ENCODE measurements at places on chromosomes 1 and 21. TPM values are rescaled to one million over a fixed set of nuclear protein-coding genes. Genes with fewer than 3 reads are reported as not detected.

The FOXO6 gene
- 0.44 TPM for total RNA-seq

The FCN3 gene
- 8.7 TPM for total RNA-seq

The PCAT6 gene
- not detected for total RNA-seq

GRCh38 chr1:172083191-172083590 is 241.9 kb downstream of the DNM3 start:
- no peak for DNase-seq

DNA sequence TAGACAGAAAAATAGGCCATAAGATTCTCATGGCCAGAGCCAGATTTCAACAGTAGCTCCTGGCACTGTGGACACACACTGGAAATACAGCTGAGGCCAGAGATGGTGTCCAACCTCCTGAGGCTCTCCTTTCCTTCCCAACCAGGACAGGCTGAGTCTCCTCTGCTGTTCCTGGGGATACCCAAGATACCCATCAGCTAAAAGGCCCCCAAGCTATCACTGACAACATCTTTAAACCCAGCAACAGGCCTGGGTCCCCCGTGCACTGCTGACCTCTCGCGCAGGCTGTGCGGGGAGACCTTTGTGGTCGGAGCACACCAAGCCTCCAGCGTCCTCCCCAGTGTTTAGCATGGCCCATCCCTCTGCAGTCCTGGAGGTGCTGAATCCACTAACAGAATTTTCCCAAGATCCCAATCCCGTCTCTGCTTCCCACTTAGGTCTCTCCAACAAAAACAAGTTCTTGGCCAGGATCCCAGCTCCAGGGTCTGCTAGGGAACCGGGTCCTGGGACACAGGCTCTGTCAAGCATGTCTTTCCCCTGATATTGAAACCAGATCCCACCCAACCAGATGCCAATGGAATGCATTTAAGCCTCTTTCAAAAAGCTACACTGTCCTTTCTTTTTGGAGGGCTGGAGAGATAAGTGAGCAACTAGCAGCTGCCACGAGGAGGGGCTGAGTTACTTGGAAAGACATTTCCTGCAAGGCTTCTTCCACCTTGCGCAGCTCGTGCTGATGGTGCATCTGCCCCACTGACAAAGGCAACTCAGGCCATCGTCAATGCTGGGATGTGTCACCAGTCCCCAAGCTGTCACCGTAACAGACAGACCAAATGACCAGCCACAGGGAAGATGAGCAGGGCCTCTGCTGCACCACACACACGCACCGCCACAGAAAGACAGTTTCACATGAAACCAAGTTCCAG is 73.2 kb downstream of the BCAR3 start:
- no peak for DNase-seq

The FCAMR gene
- total RNA-seq, result not detected

The IQGAP3 gene
- 0.21 TPM for total RNA-seq

- no peak for DNase-seq
Measured at GRCh38 chr1:160675641-160676410, 29.0 kb upstream of the SLAMF1 start.

DNA sequence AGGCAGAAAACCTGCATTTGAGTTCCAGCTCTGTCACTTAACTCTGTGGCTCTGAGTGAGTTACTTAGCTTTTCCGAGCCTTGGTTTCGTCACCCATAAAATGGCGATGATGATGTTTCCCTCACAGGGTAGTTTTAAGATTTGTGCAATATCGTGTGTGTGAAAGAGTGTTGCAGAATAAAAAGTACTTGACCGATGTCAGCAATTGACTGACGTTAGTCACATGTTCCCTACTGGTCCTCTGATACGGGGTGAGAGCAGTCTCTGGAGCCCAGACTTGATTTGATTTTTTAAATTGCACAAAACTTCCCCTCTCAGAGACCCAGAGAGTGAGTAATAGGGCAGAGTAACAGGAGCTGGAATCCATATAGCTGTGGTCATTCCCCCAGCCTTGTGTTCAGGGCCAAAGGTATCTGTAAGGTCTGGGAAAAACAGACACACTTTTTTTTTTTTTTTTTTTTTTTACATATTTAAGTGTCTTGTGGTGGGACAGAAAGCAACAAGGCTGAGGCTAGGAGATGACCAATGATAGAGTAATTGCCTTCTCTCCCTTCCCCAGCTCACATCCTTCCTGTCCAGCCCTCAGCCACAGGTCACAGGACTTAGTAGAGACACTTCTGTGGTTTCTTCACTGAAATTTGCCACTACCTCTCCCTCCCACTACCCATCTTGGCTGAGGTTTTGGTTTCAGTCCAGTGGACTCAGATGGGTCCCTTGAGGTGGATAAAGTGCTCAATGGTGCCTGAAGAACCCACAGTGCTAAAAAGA is 2.0 kb downstream of the FCER1G start:
- DNase-seq, result no peak

GRCh38 chr1:180213401-180214170 is 16.5 kb upstream of the LHX4 start:
- no peak for DNase-seq

The MACO1 gene
- total RNA-seq, result 16.2 TPM

GRCh38 chr1:30518696-30519095 is 204.7 kb downstream of the MATN1 start:
- DNase-seq, result no peak

- no peak for DNase-seq
Measured at GRCh38 chr1:3541465-3541864, 69.8 kb downstream of the MEGF6 start.

- DNase-seq, result no peak
Measured at GRCh38 chr1:58258082-58258481, 288.4 kb downstream of the OMA1 start.

- no peak for DNase-seq
Measured at GRCh38 chr1:48560116-48560515, 88.1 kb upstream of the SPATA6 start.

The CFAP107 gene
- total RNA-seq, result not detected

The RGSL1 gene
- not detected for total RNA-seq

The KLF17 gene
- not detected for total RNA-seq

The FMOD gene
- total RNA-seq, result 121 TPM

DNA sequence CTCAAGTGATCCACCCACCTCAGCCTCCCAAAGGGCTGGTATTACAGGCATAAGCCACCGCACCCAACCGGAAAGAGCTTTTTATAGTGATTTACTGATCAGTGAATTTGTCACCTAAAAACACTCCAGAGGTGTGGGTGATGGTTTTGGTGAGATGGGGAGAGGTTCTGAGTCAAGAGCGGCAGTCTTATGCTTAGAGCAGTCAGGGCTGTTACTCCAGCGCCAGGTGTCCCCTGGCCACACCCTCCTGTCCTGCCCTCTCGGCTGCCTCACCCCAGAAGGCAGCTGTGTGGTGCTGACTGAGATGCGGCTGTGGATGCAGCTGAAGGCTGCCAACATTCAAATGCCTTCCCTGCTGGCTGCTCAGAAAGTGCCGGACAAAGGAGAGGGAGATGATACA is 94.5 kb upstream of the LPGAT1 start:
- DNase-seq, result no peak

DNA sequence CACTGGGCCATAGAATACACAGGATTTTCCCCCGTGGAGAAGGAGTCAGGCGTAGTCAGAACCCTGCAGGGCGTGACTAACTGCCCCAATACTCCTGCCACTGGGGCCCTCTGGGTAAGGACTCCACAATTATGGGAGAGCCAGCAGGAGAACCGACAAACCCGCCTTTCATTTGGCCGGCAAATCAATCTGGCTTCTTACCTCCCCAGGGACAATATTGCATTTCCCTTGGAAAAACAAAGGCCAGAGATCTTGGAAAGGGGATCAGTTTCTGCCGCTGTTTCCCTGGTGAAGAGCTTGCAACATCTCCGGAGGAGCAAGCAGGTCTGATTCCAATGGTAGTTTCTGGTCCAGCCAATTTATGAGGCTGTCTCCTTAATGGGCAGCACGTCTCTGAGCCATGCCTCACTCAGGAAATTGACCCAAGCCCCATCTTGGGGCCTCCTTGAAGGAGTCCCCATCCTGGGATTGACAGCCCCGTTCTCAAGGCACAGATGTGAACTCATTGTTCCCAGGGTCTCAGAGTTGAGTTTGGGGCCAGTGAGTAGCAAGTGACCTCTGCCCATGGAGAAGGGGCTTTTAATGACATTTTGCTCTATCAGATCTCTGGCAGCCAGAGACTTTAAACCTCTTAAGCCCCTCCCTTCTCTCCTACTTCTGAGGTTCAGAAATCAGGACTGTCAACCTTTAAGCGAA is 4.3 kb downstream of the TRABD2B start:
- peak; percentile 52 for DNase-seq

The WNT4 gene
- total RNA-seq, result under 0.01 TPM

The ADAMTS1 gene
- total RNA-seq, result 412 TPM

GRCh38 chr1:227735539-227736285 is 477 bp downstream of the SNAP47 start:
- no peak for DNase-seq

GRCh38 chr1:19485362-19486187 is at the start of gene CAPZB:
CAPZB (minus strand) TSS chr1:19485539; CDS start chr1:19485438, 101 bp downstream.
- DNase-seq, result peak; percentile 90

- no peak for DNase-seq
Measured at GRCh38 chr1:44536357-44537209, 131.5 kb downstream of the RNF220 start.

- no peak for DNase-seq
Measured at GRCh38 chr1:219220945-219221344, 47.3 kb downstream of the LYPLAL1 start.

DNA sequence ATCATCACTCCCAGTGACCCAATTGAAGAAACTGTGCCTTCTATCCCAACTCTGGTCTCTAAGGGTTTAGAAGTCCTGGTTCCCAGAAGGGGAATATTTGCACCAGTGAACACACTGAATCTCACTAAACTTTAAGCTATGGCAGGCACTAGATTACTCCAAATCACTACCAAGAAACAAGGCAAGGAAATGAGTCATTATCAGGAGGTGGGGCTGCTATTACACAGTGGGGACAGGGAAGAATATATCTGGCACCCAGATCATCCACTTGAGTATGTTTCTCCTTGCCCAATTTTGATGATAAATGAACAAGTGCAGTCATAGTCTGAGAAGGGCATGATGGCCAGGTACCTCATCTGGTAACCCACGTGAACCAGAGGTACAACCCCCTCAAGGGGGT is 7.0 kb downstream of the MRPL9 start:
- DNase-seq, result no peak

The OLIG1 gene
- not detected for total RNA-seq

The KDF1 gene
- total RNA-seq, result not detected

DNA sequence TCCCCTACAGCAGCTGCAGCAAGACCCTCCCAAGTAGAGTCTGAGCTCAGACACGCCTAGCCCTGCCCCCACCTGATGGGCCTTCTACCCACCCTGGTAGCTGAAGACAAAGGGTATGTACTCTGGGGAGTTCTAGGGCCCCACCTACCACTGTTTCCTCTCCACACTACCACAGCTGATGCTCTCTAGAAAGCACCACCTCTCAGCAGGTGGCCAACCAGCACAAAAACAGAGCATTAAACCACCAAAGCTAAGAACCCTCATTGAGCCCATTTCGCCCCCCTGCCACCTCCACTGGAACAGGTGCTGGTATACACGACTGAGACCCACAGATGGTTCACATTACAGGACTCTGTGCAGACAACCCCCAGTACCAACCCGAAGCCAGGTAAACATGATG is 258.9 kb downstream of the SETD4 start:
- no peak for DNase-seq

The S100A7A gene
- not detected for total RNA-seq

DNA sequence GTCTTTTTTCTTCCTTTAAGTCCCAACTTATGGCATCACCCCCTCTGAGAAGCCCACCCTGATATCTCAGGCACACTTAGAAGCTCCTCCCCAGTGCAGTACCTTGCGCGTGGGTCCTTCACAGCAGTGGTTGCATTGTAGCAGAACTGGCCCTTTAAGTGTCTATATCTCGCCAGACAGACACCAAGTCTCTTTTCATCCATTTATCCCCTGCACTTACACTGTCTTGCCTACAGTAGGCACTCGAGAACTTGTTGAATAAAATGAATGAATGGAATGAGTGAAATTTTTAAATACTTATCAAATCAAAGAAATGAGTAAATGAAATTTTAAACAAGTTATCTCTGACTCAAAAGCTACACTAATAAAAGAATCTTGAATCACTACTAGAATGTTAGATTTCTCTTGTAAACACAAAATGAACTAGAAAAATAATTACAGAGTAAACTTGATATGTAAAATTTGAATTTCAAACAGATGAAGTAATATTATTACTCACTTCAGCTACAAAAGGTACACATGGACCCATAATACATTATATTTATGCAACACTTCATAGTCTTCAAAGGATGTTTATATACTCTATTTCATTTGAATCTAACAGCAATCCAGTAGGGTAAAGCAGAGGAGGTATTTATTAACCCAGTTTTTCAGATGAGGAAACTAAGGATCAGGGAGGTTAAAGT is 54.7 kb upstream of the MAN1A2 start:
- no peak for DNase-seq

DNA sequence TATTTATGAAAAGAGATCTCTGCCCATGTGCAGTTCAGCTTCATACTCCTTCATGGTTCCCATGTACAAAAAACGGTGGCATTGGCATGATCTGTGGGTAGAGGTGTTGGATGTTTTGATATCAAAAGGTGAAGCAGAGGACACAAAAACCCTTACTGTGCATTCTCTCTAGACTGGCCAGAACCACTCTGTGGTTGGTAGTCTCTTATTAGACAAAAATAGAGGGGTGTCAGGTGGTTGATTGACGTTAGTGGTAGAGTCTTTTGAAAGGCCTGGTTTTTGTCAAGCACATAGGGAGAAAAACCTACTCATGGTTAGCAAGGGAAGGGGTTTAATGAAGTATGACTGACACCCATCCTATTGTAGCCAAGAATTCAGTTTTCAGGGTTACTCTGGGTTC is 400.0 kb upstream of the TMPRSS15 start:
- DNase-seq, result no peak

DNA sequence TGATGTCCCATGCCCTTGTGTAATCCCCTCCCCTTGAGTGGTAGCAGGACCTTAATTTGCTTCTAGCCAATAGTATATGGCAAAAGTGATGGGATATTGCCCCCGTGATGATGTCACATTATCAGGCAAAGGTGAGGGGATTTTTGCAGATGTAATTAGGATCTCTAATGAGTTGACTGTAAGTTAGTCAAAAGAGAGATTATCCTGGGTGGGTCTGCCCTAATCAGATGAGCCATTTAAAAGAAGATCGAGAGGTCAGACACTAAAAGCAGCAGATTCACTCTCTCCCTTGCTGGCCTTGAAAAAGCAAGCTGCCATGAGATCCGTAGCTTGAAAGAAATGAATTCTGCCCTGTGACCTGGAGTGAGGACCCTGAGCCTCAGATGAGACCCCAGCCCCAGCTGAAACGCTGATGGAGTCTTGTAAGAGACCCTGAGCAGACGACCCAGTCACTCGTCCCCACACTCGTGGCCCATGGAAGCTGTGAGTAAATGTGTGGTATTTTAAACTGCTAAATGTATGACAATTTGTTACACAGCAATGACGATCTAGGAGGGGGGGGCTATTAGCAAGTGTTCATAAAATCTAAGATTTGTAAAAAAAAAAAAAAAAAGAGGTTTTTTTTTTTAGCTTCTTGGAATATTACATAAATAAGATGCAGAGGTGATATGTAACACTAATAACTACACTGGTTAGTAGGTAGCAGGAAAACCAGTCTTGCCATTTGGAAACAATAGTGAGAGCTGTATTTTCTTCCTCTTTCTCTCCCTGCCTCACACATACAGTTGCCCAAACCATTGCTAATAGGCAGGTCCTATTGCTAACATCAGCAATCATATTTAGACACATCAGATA is 50.3 kb upstream of the TARBP1 start:
- no peak for DNase-seq

All from tibial nerve (tissue), 4 donors.